Hematopoietic multipotent progenitor cell treated with erythropoietin and hydrocortisone succinate and interleukin-3 and kit ligand, for 8 days (in vitro differentiated cells): ENCODE measurements at places on chromosomes 11 and 22.
A peak's percentile ranks its signal among the peaks of the same experiment; 100 is the strongest.

GRCh38 chr22:25757686-25758085 lies 15.7 kb downstream of the MYO18B start:
- no peak for DNase-seq

DNA sequence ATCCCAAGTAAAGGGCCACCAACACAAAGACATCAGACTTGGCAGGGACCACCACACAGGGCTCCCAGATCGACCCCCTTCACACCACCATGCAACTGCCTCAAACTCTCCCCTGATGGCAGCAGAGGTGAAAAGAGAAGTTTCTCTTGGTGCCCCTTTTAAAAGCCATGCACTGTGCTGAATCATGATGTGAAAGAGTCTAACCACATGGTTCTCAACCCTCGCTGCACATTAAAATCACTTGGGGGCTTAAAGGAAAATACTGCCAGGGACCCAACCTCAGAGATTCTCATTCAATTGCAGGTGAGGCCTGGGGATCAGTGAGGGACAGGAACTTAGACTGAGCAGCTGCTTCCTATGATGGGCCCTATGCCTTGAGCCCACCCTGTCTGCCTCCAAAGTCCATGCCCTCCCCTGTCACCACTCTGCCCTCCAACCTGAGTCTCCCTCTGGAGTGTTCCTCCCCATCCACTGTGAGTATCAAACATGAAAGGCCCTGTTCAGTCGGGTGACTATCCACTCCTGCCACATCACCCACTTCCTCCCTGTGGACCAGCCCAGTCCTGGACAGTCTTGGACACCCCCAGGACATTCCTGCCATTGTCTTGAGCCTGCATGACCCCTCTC lies 40.8 kb downstream of the PLEKHA7 start:
- no peak for DNase-seq

GRCh38 chr11:120569861-120570260 lies 58.3 kb downstream of the GRIK4 start:
- no peak for DNase-seq

- peak; percentile 91 for DNase-seq
Observed at GRCh38 chr11:72452495-72452894, 18.2 kb upstream of the CLPB start.

GRCh38 chr11:9886595-9886994 lies 222.7 kb downstream of the SWAP70 start:
- no peak for DNase-seq

DNA sequence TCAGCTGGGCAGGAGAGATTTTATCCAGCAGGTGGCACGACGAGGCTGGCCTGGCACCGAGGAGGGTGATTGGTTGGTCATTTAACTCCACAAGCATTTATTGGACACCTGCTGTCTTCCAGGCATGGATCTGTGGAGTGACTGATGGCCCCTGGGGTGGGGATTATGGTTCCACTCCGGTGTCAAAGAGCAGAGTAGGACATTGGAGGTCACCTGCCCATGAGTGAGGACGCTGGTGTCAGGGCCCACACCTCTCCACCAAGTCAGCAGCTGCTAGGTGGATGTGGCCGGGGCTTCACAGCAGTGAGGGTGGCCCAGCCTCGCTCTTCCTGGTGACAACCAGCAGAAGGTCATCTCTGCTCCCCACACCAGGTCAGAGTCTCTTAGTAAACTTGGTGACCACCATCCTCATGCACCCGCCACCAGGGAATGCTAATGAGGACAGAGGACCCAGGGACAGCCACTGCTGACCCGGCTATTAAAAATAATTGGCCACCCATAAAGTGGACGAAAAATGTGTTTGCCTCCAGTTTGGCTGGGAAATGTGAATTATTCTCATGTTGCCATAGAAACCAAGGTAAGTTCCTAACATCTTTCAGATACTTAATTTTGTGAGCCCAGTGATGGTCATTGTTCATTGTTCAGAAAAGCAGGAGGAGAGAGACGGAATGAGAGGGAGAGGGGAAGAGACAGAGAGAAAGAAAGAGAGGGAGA lies 428.7 kb downstream of the TBC1D22A start:
- no peak for DNase-seq

- peak; percentile 81 for DNase-seq
Observed at GRCh38 chr22:23970816-23971486, 3.3 kb downstream of the DDT start.

DNA sequence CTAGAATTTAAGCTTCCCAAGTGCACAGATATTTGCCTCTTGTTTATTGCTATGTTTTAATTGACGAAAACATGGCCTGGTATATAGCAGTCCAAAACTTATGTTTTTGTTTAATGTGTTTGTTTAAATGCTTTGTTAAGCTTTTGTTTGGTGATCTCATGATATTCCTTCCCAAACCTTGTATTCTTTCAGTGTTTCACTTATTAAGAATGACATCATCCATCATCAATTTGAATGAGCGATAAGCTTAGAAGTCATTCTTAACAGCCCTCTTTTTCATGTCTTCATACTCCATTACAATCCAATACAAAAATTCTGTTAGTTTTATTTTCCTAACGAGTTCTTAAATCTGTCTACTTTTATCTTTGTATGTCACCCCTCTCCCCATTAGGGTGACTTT lies 206.0 kb downstream of the DYNC2H1 start:
- no peak for DNase-seq

DNA sequence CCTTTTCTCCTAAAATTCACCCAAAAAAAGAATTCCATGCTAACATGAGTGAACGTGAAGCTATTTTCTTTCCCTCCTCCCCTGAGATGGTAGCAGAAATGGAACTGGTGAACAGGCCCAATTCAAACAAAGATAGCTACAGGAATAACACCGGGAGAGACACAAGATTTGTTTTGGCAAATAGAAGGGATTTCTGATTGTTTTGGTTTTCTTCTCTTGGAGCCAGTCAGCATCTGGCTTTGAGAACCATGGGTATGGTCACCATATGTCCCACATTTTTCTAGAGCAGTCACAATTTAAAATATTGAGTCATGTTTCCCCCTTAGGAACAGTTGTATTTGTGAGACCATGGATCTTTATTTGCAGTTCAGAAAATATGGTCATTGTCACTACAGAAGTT lies 214.1 kb downstream of the FAM76B start:
- no peak for DNase-seq

DNA sequence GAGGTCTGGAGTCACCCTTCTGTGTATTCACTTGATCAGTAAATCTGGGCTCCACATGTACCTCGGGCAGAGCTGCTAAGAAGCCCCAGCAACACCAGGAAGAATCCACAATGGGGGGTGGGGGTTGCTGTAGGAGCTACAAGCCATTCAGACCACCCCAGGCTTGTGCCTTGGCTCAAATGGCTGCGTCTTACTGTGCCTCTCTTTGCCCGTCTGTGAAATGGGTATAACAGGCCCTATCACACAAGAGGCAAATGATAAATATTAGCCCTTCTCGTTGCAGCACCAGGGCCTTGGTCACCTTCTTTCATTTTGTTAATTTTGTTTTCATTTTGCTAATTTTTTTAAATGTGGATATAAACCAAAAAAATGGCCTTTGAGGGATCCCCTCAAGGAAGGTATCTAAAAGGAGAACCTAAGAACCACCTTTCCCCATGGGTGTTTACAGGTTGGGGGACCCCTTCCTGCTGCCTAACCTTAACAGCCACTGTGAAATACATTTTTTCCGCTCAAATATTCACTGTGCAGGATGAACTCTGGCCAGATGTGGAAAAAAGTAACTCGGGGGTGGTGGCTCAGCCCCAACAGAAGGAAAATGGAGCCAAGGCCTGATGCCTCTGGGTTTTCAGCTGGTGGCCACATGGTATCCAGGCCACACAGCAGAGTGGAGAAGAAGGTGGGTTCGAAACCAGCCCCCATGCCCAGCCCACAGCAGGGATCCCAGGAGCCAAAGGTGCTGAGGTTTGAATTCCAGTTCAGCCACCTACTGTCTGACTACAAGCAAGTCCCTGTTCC lies 284.0 kb downstream of the MN1 start:
- no peak for DNase-seq

- DNase-seq: no peak
Observed at GRCh38 chr22:49575703-49576081, 252.0 kb downstream of the BRD1 start.

- DNase-seq: no peak
Observed at GRCh38 chr11:132343445-132344175, 973.2 kb downstream of the NTM start.

DNA sequence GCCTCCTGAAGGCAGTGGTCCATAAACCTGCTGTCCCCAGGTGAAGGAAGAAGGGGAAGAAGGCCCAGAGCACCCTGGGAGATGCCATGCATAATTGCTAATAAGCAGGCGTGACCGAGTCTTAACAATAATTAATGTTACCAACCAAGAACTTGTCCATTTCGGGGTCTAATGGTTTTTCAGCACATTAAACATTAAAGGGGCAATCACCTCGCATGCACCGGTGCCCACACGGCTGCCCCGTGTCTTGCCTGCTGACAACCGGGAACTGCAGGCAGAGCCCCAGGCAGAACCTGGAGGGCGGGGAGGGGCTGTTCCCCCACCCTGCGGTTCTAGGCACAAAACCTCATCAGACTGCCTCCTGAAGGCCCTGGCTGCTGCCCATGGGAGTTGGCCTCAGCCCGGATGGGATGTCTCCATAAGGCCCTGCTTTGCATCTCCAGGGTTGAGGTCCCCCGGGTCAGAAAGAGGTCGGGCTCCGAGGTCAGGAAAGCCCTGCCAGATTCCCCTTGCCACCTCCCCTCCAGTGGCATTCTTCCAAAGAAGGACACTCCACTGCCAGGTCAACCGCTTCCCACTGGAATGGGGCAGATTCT lies 169.0 kb downstream of the BUD13 start:
- DNase-seq: no peak

GRCh38 chr11:76918941-76919386 lies 58.2 kb downstream of the ACER3 start:
- DNase-seq: peak; percentile 88

- no peak for DNase-seq
Observed at GRCh38 chr11:93491973-93492372, 51.2 kb downstream of the SMCO4 start.

DNA sequence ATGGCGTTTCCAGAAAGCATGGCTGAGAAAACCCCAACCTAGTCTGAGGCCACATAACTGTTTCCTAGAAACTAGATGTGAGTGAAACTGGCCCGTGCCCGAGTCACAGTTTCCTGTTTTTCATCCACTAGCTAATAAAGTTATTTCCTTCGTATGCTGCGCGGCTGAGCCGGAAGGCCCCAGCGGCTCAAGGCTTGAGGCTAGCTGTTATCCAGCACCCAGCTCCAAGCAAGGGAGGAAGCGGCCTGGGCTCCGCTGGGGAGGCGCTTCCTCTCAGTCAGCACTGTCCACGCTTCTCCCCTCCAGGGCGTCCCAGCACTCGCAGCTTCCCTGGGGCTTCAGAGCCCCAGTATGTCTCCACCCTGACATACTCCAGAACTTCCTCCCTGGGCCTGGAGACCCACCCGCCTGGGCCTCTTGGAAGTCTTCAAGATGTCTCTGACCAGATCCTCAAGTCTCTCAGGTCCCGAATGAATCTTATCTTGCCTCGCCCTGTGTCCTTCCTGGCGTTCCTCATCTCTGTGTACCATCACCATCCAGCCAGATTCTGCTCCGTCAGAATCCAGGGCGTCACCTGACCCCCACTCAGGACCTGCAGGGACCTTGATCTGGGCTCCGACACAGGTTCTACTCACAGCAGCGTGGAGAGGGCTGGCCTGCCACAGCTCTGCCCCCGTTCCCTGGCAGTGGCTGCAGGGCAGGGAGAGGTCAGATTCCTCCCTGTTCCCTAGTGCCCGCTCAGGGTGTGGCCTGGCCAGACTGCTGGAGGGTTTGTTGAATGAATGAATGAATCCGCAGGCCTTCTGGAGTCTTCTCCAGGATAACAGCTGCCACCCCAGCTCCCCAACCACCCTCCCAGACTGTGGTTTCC lies 81.9 kb downstream of the LRRC32 start:
- peak; percentile 47 for DNase-seq

DNA sequence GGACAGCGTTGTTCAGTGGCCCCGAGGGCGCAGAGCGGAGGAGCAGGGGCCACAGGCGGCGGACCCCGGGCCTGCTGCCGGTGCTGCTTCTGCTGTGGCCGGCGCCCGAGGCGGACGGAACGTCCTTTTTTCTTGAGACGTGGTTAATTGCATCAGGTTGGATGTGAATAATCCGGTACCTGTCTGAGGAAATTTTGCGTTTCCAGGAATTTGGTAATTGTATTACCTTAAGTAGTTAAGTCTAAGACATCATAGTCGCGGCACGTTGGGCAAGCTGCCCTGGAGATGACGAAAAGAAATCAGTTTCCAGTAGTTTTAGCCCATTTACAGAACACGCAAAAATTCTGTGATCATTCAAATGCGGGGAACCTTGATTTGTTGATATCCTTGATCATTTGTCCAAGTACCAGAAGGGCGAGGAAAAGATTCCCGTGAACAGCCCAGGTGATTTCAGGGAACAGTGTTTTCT lies 789 bp downstream of the SPECC1L start:
- DNase-seq: peak; percentile 14

- no peak for DNase-seq
Observed at GRCh38 chr22:46547179-46547882, 9.9 kb upstream of the CELSR1 start.

- no peak for DNase-seq
Observed at GRCh38 chr11:103959279-103959942, 77.0 kb upstream of the DDI1 start.

- peak; percentile 55 for DNase-seq
Observed at GRCh38 chr11:62556875-62557631, 10.4 kb upstream of the AHNAK start.

GRCh38 chr11:132519241-132519815 lies 1013.0 kb downstream of the OPCML start:
- DNase-seq: no peak

GRCh38 chr11:12897867-12898266 lies 111.2 kb upstream of the RASSF10 start:
- DNase-seq: no peak

DNA sequence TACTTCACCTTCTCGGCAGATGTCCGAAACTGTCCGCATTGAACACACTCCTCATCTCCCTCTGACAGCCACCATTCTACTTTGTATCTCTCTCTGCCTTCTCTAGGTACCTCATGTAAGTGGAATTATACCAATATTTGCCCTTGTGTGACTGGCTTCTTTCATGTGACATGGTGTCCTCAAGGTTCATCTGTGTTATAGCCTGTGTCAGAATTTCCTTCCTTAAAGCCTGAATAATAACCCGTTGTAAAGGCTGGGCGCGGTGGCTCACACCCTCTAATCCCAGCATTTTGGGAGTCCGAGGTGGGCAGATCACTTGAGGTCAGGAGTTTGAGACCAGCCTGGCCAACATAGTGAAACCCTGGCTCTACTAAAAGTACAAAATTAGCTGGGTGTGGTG lies 40.4 kb upstream of the PPP6R3 start:
- DNase-seq: no peak

- DNase-seq: no peak
Observed at GRCh38 chr11:5293028-5293427, 8.7 kb downstream of the OR51B4 start.

- no peak for DNase-seq
Observed at GRCh38 chr22:45233386-45233785, 7.3 kb downstream of the KIAA0930 start.

GRCh38 chr11:35814081-35814695 lies 129.7 kb upstream of the LDLRAD3 start:
- no peak for DNase-seq
